ENCODE measurements at places on chromosomes 3 and 15.

DNA sequence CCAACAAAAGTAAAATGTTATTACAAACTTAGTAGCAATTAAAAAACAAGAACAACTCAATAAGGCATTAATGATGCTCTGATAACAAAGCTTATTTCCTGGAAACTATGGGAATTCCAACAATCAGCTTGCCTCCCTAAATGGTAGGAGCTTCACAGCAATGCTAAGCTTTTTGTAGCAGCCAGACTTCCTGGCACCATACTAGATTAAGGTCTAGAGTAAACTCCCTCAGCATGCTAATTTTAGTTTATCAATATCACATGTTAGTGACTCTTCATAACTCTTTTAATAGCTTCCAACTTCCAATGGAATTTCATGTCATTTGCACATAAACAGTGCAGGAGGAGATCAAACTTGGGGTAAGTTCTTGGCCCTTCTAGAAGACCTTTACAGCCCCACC is 782.0 kb downstream of the MCTP2 start:
- no peak for DNase-seq

GRCh38 chr3:126147932-126148683 is 32.3 kb downstream of the ALDH1L1 start:
- no peak for DNase-seq

- DNase-seq: no peak
Measured at GRCh38 chr15:67089217-67090193, 24.1 kb downstream of the SMAD3 start.

DNA sequence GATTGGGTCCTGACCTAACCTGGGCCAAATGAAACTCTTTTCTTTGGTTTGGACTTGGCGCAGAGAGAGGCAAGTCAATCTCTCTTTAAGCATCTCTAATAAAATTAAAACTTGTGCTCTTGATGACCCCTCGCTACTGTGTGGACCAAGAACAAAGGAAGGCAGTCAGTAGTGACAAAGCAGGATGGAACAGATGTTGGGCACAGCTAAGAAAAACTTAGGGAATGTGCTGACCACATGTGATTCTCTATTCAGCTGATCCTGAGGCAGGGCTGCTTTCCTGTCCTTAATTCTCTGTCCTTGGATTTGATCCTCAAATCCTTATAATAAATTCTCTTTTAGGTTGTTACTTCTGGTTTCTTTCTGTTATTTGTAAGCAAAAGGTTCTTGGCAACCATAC is 259.9 kb downstream of the ZIC1 start:
- DNase-seq: no peak

- no peak for DNase-seq
Measured at GRCh38 chr3:147915057-147915456, 505.9 kb downstream of the ZIC1 start.

GRCh38 chr3:14312375-14312774 is 90.0 kb upstream of the SLC6A6 start:
- DNase-seq: no peak

DNA sequence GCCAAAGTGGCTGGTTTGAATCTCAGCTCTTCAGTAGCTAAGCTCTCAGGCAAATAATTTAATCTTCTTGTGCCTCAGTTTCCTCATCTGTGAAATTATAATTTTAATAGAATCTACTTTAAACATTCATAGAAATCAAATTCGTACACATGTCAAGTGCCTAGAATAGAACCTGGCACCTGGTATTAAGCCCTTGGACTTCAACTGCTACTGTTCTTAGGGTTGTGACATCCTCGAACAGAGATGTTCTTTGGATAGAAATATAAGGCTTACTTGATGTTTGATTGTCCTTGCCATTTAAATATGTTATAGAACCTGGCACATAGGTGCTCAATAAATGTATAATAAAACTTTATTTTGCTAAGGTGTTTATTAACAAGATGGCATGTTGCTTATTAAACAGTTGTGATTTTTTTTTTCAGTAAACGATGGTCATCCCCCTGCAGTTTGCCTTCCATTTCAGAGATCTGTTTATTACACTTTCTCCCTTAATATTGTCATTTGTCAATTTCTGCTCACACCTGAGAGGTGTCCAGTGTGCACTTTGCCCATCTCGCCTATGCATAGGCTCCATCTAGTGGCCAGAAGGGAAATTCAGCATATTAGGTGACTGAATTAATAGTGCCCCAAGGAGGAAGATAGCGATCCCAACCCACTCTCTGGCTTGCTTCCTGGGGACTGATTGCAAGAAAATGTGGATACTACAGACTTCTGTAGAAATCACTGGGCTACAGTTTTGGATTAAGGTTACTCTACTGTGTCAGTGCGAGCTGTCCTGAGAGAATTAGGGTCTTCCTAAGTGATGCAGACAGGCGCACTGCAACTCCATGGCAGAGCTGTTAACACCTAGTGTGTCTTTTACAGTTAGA is 10.7 kb downstream of the IGF1R start:
- peak; percentile 15 for DNase-seq

DNA sequence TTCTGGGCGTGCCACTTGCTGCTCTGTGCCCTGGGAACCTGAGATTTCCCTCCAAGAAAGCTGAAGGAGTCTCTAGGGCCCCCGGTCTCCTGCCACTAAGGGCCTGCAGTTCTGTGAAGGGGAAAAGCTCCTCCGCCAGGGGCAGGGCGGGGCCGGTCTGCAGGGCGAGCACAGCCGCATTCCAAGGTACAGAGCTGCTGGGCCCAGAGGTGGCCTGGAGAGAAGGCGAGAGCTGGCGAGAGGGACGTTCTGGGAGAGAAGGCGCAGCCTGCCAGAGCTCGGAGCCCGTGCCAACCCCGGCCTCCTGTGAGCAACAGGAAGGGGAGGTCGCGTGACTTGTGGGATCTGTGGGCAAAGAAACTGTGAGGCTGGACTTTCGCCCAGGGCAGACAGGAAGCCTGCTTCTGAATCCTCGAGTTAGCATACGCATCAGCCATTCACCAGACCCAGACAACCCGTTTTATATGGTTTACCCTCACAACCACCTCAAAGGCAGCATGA is 500.4 kb downstream of the SHQ1 start:
- DNase-seq: peak; percentile 52

DNA sequence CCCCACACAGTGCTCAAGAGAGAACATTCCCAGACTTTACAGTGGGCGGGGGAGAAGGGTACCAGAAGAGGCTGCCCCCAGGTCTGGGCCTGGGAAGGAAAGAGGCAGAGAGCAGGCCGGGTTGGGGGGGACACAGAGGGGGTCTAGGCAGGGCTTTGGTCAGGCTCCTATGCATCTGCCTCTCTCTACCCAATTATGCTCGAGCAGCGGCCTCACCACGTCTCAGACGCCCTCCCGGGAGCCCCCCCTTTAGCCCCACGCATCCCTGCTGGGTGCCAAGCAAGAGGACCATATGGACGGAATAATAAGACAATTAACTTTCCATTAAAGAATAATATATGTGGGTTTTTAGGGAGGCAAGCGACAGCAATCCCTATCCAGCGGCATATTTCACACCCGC is 32.8 kb downstream of the CACNA2D2 start:
- no peak for DNase-seq

DNA sequence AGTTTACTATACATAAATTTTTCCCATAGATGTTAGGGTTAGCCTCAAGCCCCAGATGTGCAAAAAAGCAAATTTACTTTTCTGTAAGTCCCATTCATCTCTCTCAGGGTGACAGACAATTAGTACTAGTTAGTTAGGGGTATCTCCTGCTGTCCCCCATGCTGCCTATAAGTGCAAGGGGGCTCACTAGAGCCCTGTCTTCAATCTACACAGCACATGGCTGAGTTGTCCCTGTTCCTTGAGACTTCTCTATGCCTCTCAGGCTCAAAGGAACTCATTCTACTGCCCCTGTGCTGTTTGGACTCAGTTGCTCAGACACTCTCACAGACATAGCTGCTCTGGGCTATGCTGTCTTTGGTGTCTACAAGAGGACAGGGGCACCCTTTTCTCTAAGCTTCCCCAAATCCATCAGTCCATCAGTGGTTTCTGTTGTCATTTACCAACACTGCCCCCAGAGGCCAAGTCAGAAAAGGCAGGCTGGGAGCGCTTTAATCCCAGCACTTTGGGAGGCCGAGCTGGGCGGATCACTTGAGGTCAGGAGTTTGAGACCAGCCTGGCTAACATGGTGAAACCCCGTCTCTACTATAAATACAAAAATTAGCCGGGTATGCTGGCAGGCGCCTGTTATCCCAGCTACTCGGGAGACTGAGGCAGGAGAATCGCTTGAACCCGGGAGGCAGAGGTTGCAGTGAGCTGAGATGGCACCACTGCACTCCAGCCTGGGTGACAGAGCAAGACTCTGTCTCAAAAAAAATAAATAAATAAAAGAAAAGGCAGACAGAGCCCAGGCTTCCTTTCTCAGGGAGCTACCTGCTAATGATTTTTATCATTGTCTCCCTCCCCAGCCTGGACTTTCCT is 31.4 kb upstream of the PRTG start:
- peak; percentile 32 for DNase-seq

DNA sequence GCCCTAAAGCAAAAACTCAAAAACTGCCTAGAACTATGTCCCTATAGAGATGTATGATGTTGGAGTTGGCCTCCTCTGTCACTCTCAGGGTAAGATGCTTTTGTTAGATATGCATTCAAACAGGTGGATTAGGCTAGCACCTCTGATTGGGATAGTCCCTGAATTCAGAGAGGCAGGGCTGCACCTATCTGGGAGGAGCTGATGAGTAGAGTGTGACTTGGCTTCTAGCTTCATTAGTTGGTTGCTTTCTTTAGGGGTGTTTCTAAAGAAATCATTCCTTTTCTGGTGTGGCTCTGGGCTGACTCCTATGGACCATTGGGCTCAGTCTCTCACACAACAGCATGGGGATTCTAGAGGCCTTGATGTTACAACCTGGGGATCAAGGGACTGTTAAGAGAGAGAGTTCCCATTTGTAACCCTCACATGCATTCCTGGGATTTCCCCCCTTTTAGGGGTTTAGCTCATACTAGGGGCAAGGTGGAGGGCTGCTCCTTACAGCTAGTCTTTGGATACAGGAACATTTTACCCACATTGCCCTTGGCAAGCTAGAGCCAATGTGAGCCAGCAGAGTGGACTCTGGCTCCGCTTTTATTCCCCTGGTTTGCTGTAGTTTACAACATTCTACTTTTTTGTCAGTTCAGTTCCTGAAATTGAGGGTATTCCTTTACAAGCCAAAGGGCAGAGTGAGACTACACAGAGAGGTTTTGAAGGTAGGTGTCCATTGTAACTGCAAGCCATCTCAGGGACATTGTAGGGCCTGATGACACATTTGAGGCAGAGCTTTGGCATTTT is 7.5 kb downstream of the ZNF592 start:
- no peak for DNase-seq

DNA sequence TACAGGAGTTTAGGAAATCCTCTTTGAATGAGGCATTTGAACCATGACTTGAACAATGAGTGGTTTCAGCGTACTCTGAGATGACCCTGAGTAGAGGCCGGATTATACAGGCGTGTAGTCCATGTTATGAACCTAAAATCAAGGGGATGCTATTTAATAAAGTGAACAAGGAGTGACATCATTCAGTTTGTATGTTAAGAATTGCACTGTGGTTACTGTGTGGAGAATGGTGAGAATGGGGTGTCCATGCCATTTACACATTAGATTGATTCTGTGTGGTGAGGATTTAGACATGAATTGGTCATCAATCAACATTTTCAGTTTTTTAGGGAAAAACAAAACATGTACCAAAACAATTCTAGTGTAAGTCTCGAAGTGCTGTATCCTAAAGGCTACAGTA is 65.8 kb downstream of the TPRG1 start:
- DNase-seq: no peak

- no peak for DNase-seq
Measured at GRCh38 chr15:95265419-95265997, 1034.1 kb downstream of the MCTP2 start.

DNA sequence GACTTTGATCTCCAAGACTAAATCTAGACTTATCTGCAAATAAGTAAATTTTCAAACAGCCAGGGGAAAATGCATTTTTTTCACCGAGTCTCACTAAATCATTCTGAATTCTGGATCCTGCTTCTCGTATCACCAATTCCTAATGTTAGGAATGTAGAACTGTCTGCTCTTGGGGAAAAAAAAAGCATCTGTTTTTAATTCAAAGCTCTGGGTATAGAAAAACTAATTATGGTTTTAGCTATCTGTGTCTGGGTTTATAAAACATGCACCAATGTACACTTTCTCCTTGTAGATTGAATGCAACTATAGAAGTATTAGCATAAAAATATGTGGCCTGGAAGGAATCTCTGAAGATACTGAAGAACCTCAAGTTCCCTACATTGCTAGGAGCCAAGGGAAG is 4.8 kb upstream of the CDAN1 start:
- DNase-seq: no peak

DNA sequence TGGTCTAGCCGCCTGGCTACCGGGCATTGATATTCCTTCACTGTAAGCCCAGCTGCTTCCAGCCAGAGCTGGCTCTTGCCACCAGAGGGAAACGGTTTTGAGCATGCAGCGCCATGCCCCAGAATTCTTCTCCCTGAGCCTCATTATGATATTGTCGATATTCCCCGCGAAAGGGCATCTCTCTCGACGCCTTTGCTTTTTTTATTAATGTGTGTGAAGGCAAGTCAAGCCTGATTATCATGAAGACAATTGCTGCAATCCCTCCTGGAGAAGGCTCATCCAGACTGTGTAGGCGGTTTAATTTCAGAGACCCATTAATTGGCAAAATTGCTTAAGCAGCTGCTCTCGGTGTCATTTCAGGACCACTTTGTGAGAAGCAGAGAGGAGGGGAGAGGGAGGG is 321.2 kb upstream of the TLE3 start:
- DNase-seq: no peak

- no peak for DNase-seq
Measured at GRCh38 chr3:37999836-38000235, 9.2 kb downstream of the VILL start.

DNA sequence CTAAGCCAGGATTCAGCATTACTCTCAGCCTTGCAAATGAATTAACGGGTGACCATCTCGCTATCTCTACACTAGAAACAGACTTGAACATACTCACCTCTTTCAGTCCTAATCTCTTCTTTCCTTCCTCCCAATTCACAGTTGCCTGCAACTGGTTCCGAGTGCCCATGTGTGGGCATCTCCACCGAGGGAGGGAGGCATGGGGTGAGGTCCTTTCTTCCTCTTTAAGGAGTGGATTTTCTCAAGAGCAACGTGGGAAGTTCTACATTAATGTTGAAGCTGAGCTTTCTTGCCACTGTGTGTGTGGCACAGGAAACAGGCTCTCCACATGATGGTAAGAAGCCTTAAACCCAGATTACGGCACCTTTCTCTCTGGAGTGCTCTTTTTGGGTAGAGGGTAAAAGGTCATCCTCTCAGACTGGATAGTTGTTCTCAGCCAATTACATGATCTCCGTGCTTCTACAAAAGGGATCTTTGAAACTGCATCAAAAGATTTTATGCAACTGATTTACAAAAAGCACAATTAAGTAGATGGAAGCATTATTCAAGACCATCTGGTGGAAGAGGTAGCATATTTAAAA is 286.8 kb upstream of the NR2F2 start:
- DNase-seq: no peak

Measured in activated naive CD4-positive, alpha-beta T cell treated with Interleukin-2 at 50 U/mL for 16 hours (primary cell).